SW 1271 (cell line): ENCODE measurements at places on chromosomes 12 and 14.
A peak's percentile ranks its signal among the peaks of the same experiment; 100 is the strongest.

DNA sequence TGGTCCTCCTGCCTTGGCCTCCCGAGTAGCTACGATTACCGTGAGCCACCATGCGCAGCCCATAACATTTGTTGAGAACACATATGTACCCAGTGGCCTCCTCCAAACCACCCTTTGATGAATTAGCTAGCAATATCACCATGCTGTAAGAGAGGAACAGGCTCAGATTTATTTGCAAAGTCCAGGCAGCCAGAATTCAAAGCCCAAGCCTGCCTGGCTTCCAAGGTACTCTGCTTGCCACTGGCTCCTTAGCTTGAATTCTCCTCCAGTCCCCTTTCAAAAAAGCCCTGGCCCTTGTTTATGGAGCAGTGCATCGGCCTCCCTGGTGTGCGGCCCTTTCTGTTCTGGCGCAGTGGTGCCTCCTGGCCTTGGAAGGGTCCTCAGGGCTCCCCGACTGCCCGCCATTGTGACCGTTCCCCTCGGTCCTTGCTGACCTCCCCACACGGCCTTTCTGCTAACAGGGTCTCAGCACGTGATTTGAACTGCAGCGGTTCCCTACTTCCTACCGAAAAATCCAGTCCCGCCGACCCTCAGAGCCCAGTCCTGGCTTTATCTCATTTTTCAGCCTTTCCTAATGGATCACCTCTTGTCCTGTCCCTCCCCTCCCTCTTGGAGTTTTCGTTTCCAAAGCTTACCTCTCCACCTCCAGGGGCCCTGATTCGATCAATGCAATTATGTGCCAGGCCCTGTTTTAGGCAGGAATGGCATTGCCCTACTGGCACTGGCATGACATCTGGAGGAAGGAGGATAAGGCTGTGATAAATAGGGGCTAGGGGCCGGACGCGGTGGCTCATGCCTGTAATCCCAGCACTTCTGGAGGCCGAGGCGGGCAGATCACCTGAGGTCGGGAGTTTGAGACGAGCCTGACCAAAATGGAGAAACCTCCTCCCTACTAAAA, 22.0 kb downstream of the SLC25A29 start:
- DNase-seq, result no peak

- no peak for DNase-seq
Observed at GRCh38 chr12:286531-287300, 24.1 kb upstream of the SLC6A13 start.

DNA sequence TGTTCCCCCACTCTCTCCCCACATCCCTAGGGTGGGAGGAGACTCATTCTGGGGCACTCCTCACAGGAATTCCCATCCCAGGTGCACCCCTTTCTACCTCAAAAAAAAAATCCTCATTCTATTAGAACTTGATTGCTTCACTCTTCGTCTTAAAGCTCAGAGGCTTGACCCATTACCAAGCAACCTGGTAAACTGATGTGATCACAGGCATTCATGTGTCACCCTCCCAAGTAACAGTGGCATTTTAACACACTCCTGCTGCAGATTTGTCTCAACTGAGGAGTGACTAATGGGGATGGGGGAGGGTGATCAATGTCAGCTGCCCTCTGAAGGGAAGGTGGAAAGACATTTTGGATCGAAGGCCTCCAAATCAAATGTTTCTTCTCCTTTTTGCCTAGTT, 78.1 kb upstream of the PTHLH start:
- no peak for DNase-seq

GRCh38 chr12:32201976-32202375, 95.3 kb downstream of the BICD1 start:
- no peak for DNase-seq

DNA sequence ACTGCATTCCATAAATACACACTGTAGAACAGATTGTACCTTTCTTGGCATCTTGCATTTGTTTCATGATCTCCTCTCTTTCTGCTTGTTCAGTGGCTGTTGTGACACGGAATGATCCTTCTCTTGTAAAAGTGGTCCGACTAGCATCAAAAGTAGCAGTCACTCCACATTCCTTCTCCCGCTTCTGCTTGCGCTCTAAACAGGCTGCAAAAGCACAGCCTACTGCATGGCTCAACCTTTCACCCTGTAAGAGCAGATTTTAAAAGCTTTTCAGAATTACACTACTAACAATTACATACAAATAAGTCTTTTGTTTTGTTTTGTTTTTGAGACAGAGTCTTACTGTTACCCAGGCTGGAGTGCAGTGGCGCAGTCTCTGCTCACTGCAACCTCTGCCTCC, 49.8 kb downstream of the PAPLN start:
- DNase-seq, result no peak

DNA sequence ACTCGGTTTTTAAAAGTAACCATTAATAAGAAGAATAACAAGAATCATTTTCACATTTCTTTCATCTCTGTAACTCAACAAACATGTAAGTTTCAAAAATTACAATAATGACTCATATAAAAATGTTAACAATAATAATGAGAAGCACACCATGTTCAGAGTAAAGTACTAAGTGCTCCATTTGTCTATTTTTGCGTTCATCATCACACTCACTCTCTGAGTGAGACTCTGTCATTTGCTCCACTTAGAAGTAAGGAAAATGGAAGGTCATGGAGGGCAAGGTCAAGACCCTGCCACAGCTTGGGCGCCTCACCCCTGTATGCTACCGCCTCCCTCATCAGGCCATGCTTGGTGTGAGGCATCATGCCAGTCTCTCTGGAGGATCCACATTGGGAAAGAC, 129.9 kb downstream of the TMEM30B start:
- DNase-seq, result no peak

- no peak for DNase-seq
Observed at GRCh38 chr14:105439179-105439578, 19.6 kb downstream of the MTA1 start.

- no peak for DNase-seq
Observed at GRCh38 chr12:52749827-52750226, 27.3 kb downstream of the KRT76 start.

GRCh38 chr12:70557583-70558191, 79.5 kb downstream of the PTPRB start:
- no peak for DNase-seq

- DNase-seq, result no peak
Observed at GRCh38 chr12:49543914-49544815, 5.3 kb downstream of the KCNH3 start.

- no peak for DNase-seq
Observed at GRCh38 chr12:104351057-104351983, 47.8 kb downstream of the EID3 start.

GRCh38 chr12:99388671-99389195, 258.8 kb upstream of the GARIN6 start:
- DNase-seq, result no peak

DNA sequence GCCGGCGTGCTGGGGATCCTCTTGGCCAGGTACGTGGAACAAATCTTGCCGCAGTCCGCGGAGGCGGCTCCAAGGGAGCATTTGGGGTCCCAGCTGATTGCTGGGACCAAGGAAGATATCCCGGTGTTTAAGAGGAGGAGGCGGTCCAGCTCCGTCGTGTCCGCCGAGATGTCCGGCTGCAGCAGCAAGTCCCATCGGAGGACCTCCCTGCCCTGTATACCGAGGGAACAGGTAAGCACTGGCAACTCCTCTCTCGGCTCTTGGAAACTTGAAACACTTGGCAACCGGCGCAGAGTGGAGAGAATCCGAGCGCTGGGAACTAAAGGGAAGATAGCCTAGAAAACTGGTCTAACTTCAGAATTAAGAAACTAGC, 1.7 kb downstream of the PDE3A start:
- no peak for DNase-seq

DNA sequence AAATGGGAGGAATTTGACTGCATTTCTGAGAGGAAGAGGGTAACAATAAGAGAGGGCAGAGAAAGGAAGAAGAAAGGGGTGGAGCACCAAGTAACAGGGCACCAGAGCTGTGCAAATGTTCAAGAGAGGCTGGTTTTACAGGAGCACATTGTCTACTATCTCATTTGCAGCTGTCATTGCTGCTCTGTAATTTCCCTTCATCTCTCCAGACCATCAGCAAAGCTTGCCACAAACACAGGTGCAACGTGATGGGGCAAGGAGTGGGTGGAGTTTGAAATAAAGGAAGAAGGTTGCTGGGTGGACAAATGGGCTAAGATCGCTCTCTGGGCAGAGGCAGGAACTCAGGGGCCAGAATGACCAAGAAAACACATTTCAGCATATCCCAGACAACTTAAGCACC, 47.9 kb upstream of the PLEKHG6 start:
- DNase-seq, result no peak

DNA sequence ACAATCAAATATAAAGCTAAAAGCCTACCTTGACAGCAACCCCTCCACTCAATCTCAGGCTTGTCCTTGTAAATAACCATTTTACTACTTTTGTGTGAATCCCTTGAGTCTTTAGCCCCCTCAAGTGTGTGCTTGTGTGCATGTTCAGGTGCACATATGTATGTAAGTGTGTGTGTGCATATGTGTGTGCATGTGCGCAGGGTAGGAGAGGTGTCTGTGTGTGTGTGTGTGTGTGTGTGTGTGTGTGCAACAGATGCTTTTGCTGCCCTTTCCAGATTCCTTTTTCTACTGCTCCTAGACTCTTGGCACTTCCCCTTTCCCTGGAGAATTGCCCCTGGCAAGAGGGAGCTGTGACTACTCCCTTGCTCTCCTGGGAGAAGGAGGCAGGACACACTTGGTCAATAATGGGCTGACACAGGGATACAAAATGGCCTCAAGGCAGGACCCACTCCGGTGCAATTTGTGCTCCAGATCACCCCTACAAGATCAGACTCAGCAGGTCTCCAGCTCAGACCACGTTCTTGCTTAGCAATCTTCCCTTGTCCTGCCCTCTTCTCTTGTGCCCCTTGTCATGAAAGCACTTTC, 73.4 kb downstream of the IFNG start:
- no peak for DNase-seq

DNA sequence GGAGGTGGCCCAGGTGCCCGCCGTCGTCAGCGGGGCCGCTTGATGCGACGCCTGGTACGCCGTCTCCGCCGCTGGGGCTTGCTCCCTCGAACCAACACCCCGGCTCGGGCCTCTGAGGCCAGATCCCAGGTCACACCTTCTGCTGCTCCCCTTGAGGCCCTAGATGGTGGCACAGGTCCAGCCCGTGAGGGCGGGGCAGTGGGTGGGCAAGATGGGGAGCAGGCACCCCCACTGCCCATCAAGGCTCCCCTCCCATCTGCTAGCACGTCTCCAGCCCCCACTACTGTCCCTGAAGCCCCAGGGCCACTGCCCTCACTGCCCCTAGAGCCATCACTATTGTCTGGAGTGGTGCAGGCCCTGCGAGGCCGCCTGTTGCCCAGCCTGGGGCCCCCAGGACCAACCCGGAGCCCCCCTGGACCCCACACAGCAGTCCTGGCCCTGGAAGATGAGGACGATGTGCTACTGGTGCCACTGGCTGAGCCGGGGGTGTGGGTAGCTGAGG, 5.5 kb downstream of the LRP10 start:
- DNase-seq, result no peak

- DNase-seq, result no peak
Observed at GRCh38 chr12:69083689-69084088, 150.7 kb upstream of the CPM start.

DNA sequence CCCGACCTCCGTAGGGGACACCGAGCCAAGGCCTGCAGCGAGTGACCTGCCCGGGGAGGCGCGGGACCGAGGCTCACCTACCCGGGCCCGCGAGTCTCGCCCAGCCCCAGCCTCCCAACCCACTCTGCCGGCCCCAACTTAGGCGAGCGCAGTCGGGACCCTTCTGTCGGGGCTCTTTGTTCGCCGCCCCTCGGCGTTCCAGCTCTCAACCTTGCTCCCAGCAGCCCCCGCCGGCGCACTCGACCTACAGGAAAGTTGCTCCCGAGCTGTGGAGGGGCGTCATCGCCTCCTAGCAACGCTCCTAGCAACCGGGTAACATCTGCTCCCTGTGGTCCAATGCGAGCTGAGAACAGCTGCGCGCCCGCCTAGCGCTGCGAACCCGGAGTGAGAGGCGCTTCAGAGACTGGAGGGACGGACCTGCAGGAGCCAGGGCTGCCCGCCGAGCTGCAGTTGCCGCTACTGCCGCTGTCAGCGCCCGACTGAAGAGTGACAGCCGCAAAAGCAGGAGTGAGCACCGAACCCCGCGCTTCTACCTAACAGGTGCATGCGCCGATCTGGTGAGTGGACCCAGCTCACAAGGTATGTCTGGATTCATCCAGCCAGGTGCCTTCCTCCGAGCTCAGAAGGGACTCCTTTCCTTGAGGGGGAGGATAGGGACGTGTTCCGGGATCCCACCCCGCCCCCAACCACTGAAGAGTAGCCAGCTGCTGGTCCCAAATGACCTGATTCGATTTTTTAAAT, 355.0 kb downstream of the SNAPC1 start:
- no peak for DNase-seq

GRCh38 chr12:25241167-25242020, 9.3 kb downstream of the KRAS start:
- no peak for DNase-seq

GRCh38 chr14:105198588-105198987, 17.5 kb upstream of the NUDT14 start:
- no peak for DNase-seq

GRCh38 chr12:49809381-49809905, 18.8 kb downstream of the NCKAP5L start:
- no peak for DNase-seq

DNA sequence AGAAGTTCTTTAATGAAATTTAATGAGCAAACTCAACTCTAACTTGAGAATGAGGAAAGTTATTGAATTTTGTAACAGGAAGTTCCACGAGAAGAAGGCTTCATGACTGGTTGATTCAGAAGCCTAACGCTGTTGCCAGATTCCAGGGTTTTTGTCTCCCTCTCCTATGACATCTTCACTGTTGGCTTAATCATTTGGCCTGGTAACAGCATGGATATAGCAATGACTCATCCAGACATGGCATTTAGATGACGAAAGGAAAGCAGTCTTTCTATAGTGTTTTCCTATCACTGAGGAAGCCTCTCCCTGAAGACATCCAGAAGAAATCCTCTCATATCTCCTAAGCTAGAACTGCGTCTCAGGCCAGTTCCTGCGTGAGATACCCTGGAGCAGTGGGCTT, 9.4 kb upstream of the KCNA1 start:
- DNase-seq, result peak; percentile 20

- no peak for DNase-seq
Observed at GRCh38 chr12:52686063-52686462, 5.9 kb upstream of the KRT1 start.

GRCh38 chr12:89770391-89770790, 61.8 kb upstream of the ATP2B1 start:
- no peak for DNase-seq

GRCh38 chr12:47328831-47329545, 249.2 kb upstream of the AMIGO2 start:
- no peak for DNase-seq
